ENCODE measurements at places on chromosomes 5 and 9.

DNA sequence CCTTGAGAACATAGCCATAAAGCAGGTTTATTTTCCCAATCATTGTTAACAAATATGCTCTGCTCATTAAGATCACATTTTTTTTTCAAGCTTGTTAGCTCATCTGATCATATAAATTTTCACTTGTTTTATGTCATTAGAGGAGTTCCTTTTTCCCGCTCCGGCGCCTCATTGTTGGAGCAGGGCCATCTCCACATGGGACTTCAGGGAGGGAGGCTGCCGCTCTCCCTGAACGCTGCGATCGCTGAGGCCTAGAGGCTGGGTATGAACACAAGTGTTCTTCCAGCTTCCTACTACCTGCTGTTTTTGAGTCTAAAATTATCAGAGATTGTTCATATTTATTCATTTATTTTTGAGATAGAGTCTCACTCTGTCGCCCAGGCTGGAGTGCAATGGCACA, 246.9 kb downstream of the MPDZ start:
- no peak for DNase-seq

GRCh38 chr5:107043665-107044064, 627.1 kb downstream of the EFNA5 start:
- no peak for DNase-seq

DNA sequence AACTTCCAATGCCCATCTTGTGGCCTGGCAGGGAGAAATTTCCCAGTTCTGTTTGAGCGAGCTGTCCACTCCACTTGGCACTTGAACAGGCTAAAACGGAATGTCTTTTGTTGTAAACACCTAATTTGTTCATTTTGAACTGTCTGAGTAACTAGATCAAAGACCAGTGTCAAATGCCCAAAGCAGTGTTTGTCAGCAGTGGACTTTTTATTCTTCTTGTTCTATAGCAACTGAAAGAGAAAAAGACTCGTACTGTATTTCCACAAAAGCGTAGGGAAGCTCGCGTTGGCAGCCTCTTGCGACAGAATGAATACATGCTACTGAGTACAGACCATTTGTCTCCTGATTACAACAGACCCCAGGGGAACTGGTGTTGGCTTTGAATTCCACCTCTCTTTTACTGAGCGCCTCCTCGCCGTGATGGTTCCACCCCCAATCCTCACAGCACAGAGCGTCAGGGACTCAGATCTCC, 601.8 kb upstream of the ZNF608 start:
- no peak for DNase-seq

- DNase-seq = peak; percentile 60
These were observed 55.3 kb upstream of the IL17B start for GRCh38 chr5:149434162-149435014.

DNA sequence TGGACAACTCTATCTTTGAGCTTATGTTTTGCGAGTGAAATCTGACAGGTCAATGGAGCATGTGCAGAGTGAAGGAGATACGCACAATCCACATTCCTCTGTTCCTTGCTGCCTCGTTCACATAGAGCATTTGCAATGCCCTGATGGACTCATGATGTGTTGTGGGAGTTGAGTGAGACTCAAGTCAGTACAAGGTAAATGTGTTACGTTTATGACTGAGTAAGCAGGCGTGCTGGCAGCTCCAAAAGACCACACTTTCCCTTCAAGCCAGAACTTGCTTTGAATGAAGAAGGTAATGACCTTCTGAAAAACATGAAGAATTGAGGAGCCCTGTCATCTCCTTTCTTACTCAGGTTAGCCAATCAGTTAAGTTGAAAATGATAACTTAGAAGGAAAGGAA, 477.8 kb downstream of the CTNND2 start:
- DNase-seq = no peak

GRCh38 chr9:136544548-136544963, 1.3 kb downstream of the NOTCH1 start:
- peak; percentile 11 for DNase-seq

- peak; percentile 86 for DNase-seq
These were observed 14.3 kb upstream of the FREM1 start for GRCh38 chr9:14924230-14925219.

DNA sequence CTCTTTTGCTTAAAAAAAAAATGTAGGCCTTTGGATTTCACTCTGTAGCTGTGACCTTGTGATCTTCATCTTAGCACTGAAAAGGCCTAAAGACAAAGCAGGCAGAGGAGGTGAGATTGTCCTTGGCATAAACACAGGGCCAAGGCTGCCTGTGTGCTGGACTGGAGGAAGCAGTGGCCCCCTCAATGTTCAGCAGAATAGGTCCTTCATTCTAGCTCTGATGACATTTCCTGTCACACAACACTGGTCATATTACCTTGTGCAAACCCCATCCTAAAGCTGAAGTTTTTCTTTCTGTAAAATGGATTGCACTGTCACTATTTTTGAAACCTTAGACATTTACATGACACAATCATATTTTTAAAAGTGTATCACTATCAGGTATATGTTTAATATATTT, 147.4 kb downstream of the INSYN2B start:
- no peak for DNase-seq

DNA sequence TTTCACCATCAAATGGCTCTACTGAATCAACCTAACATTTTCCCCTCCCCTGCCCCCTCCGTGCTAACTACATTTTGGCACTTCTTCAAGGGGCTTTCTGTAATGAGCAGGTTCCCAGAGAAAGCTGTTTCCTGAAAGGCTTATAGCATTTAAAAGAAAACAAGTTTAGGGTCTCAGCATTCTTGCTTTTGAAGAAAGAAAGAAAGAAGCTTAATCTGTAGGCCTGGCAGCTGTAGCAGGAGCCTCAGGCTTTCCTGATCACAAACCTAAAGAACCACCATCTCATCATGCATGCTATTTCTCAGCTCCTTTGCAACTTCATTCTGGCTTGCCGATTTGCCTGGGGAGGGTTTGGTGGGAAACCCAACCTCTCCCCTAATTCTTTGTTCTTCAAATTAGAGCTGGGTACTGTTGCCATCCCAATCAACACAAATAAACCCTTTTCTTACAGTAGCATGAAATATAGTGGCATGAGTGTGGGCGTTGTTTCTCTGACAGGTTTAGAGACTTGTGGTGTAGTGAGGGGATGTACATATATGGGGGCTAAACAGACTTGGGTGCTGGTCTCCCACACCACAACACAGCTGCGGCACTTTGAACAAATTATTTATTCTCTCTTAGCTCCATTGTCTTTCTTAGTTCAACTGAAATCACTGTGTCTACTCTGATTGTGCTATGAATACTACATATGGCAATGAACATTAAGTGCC, 160.5 kb upstream of the TNC start:
- no peak for DNase-seq

GRCh38 chr9:79256691-79257213, 315.0 kb upstream of the TLE4 start:
- DNase-seq = peak; percentile 56

GRCh38 chr5:31291323-31291854, 97.9 kb downstream of the CDH6 start:
- DNase-seq = no peak

DNA sequence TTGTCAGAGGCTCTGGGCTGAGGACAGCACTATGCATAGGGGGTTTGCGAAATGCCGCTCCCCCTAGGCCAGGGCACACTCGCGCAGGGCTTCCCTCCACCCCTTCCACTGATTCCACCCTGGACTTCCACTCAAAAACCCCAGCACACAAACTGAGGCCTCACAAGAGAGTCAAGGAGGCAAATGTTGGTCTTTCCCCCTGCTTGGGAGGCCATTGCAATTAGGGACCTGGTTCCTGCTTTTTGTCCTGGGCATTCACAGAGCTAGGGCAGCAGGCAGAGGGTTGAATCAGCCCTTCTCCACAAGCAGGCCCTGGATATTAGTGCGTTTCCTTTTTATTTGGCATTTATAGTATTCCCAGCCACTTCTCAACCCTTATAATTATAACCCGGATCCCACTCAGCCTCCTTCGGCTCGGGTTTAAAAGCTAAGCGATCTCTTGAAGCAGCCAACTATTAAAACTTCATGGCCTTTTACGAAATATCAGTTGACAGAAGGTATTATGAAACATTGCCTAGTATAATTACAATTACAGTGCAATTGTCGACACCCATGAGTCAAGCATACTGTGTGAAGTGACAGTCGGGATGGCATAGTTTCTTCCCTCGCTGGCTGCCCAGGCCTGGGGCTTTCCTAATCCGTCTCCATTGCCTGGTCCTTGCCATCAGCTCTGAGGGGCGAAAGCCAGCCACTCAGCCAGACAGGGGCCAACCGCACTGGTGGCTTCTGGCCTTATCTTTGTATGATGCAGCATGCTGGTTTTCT, 285.5 kb upstream of the MAP3K1 start:
- no peak for DNase-seq

DNA sequence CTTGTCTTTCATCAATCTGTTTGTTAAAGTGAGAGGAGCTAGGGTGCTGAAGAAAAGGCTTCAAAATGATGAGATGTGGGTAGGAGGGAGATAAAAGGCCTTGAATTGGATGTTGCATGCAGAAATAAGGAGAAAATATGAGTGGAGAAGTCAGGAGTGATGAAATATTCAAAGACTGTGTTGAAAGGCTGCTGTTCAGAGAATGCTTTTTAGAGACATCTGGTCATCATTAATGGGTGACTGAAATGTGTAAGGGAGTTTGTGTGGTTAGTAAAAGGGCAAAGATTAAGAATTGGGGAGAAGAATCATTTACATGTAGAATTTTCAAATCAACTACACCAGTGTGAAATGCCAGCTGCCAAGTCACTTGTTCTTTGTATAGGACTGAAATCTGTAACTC, 383.9 kb downstream of the MAT2B start:
- DNase-seq = peak; percentile 90

GRCh38 chr5:133782736-133783135, 170.4 kb upstream of the FSTL4 start:
- DNase-seq = no peak

- no peak for DNase-seq
These were observed 7.1 kb downstream of the POU4F3 start for GRCh38 chr5:146345578-146346366.

DNA sequence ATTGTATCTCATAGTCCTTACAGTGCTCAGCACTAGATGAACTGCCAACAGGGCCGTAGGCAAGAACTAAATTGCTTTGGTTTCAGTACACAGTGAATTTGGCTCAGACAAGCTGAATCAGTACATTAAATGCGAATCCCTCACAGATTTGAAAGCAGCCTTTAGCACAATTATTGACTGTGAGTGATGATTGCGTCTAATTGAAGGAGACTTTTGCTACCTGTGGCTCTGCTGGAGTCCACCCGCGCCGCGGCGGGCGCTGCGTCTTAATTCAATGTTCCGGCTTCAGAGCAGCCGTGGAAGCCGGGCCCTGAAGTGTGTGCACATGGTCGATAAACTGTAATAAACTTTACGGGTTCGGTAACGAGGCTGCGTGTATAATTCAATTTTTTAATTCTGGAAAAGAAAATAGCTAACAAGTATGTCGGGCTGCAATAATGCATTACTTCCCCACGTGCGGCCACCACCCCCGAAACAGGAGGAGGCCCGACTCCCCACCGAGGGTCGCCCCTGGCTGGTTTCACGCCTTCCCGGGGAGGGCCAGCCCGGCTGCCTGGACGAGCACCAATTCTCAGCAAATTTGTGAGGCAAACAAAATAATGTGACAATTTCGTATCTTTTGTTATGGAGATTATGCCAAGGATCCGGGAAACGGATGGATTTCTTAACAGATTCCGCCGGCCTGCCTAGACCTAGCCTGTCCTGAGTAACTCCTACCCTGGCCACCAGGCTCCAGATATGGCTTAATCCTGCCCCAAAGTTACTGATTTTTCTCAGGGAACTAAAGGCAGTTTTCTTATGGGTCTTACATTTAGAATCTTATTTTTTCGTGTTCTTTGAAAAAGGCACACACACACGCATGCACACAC, 269.4 kb upstream of the IRX1 start:
- DNase-seq = no peak

GRCh38 chr5:111320953-111321352, 96.8 kb downstream of the CAMK4 start:
- DNase-seq = no peak

GRCh38 chr5:77292026-77292757, 81.7 kb downstream of the PDE8B start:
- peak; percentile 43 for DNase-seq

- no peak for DNase-seq
These were observed 65.7 kb upstream of the ADCY2 start for GRCh38 chr5:7330256-7330655.
